H9 (cell line): ENCODE measurements at places on chromosomes 6 and 20.

- no peak for DNase-seq
Measured at GRCh38 chr6:149541139-149541538, 4.7 kb downstream of the PPIL4 start.

DNA sequence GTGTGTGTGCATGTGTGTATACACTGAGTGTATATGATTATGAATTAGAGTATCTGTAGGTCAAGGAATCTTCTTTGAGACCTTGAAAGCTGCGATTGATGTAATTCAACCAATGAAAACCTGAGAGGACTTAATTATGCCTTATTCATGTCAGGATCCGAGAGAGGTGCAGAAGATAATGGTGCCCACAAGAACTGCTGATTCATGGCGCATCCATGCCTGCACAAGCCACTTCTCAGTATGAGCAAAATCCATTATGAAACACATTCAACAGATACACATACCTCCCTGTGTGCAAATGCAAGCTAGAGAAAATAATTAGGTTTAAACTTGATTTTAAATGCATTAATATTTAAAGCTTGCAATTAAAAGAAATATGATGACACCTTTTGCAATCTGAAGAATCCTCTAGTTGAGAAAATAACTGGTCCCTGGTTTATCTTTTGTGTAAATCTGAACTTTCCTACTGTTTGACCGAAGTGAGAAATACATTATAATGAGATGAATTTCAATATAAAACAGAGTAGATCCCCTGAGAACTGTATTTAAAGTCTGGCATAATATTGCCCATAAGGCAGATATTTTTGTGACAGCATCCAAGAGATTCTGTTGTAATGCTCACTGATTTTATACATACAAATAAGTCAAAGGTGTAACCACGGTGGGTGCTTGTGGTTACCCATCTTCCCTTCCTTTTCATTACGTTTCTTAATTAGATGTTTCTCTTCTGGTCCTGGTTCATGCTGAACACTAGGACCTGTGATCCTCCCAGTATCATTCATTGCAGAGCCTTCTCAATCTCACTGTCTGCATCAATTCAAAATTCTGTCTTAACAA lies 45.6 kb downstream of the LY86 start:
- no peak for DNase-seq

DNA sequence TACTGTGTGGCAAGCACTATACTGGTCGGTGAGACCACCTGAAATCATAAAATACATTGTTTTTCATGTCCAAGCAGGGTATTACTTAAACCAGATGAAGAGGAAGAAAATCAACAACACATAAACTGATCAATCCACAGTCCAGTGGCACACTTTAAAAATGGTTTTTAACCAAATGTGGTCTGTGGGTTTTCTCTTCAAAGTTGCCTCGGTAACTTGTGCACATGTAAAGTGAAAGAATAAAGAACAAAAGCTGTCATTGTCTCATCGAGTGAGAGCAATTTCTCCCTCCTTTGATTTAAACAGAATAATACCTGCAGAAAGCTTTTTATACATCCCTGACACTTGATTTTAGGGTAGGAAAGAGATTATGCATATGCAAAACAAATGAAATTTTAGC lies 3.7 kb downstream of the FLRT3 start:
- no peak for DNase-seq

- DNase-seq: no peak
Measured at GRCh38 chr20:9482180-9482579, 32.2 kb upstream of the LAMP5 start.

GRCh38 chr6:79780881-79781280 lies 149.8 kb downstream of the SH3BGRL2 start:
- no peak for DNase-seq
